Gastroesophageal sphincter (tissue), 4 donors: ENCODE measurements at places on chromosomes 2 and 18. TPM values are rescaled to one million over a fixed set of nuclear protein-coding genes. Genes with fewer than 3 reads are reported as not detected.
A peak's percentile ranks its signal among the peaks of the same experiment; 100 is the strongest.

APLF gene
- total RNA-seq = 11.5 TPM

LOXHD1 gene
- total RNA-seq = 0.15 TPM

NT5C1B gene
- total RNA-seq = not detected

MATN3 gene
- not detected for total RNA-seq

NGEF gene
- 0.46 TPM for total RNA-seq

TGOLN2 gene
- total RNA-seq = 115 TPM

SERPINB12 gene
- not detected for total RNA-seq

PSMA8 gene
- not detected for total RNA-seq

GYPC gene
- total RNA-seq = 151 TPM

METTL5 gene
- 91.2 TPM for total RNA-seq

COX7A2L gene
- total RNA-seq = 85.3 TPM

CCDC150 gene
- total RNA-seq = not detected

ZNF396 gene
- total RNA-seq = 3.2 TPM

SERPINB10 gene
- total RNA-seq = 2.0 TPM

RGPD3 gene
- total RNA-seq = 0.62 TPM

- peak; percentile 75 for ATAC-seq
Measured at GRCh38 chr2:233469261-233470010, 97.1 kb downstream of the USP40 start.

- no peak for ATAC-seq
Measured at GRCh38 chr18:57696271-57696670, 74.6 kb upstream of the NARS1 start.

DNA sequence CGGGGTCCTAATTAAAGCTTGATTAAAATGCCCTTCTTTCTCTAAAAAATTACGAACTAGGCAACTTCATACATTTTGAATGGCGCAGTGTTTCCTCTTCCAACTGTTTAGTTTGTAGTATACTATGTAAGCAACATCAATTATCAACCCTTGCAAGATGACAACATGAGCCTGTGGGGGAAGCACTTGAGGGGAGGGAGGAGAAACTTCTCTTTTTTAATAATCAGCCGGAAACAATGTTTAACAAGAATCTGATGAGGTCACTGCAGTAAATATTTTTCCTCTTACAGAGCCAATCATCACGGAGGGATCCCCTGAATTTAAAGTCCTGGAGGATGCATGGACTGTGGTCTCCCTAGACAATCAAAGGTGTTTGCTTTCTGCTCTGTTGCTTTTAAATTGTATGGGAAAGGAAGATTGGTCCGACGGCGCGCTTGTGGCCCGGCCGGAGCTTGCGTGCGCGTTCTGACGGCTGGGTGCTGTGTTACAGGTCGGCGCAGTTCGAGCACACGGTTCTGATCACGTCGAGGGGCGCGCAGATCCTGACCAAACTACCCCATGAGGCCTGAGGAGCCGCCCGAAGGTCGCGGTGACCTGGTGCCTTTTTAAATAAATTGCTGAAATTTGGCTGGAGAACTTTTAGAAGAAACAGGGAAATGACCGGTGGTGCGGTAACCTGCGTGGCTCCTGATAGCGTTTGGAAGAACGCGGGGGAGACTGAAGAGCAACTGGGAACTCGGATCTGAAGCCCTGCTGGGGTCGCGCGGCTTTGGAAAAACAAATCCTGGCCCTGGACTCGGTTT lies 5.3 kb upstream of the DLX1 start:
- no peak for ATAC-seq

- no peak for ATAC-seq
Measured at GRCh38 chr2:111149882-111150455, 29.3 kb downstream of the BCL2L11 start.

GRCh38 chr2:124822516-124822915 lies 797.4 kb downstream of the CNTNAP5 start:
- ATAC-seq = no peak

- no peak for ATAC-seq
Measured at GRCh38 chr2:28588292-28588670, 92.4 kb downstream of the PLB1 start.

DNA sequence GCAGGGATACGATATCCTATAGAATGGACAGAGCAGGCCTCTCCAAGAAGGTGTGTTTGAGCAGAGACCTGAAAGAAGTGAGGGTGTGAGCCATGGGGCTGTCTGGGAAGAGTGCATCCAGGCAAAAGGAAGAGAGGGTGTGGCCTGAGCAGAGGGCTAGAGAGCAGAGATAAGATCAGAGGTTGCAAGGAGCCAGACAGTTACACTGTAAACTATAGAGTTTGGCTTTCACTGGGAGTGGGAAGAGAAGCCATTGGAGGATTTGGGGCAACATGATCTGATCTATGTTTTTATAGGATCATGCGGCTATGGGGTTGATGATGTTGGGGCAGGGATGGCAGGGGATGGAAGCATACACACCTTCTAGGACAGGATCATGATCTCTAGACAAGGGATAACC lies 124.1 kb upstream of the MAP3K20 start:
- no peak for ATAC-seq

- no peak for ATAC-seq
Measured at GRCh38 chr2:226973816-226974215, 138.0 kb downstream of the RHBDD1 start.

DNA sequence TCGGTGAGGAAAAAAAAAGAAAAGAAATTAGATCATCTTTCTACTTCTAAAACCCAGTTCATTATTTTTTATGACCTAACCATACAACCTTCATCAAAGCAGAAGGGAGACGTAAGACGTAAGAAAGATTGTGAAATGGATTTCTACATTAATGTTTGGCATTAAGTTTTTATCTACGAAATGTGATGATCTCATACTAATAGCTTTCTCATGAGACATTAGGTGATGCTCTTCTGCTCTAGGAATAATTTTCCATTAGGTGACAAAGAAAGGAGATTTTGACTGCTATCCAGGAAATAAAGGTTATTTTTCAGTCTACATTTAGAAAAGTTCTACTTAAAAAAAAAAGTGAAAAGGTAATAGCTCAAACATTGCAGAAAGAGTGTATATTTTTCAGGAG lies 748.6 kb downstream of the ERBB4 start:
- no peak for ATAC-seq

GRCh38 chr2:54444503-54444902 lies 11.6 kb upstream of the SPTBN1 start:
- ATAC-seq = no peak

DNA sequence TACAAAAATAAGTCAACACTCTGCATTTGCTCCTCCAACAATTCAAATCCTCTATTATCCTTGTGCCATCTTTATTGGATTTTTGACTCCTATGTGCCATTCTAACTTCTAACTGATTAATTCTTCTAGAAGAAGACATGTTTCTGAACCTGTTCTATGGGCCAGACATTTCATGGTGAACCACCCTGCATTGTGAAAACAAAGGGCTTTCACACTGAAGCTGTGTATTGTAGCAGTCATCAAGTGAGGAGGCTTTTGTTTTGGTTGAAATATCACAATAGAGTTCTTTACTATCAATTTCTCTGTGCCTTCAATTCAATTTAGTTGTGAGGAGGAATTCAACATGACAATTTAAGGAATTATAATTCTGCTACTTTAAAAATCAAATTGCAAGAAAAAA lies 357.9 kb downstream of the PLCL1 start:
- ATAC-seq = no peak

DNA sequence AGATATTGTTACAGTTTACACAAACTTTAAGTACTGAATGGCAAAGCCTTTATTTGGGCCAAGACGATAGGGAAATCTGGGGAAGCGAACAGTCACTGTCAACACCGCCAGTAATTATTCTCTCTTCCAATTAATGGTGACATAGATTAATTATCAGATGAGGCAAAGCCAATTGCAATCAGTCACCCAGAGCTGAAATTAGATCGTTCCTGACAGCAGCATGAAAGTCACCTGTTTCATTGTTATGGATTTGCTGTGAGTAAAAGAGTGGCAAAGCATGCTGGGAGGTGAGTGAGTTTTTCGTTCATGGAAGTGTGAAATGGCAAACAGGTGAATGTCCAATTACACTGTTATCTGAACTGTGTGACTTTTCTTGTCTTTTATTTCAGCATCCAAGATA lies 164.8 kb upstream of the KLHL14 start:
- no peak for ATAC-seq

DNA sequence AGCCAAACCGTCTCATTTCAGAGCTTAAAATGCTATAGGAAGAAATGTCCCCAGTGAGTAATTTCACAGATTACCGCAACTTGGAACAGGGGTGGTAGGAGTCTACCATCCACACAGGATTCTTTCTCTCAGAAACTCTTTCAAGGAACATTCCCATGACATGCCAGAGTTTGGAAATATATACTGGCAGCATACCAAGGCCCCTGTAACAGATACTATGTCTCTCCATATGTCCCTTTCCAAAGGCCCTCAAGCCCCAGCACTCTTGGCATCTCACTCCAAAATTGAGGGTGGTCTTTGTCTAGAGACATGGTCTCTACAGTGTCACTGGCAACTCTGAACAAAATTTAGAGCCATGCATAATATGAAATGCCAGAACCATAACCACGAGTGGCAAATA lies 11.0 kb downstream of the FIGLA start:
- ATAC-seq = no peak

DNA sequence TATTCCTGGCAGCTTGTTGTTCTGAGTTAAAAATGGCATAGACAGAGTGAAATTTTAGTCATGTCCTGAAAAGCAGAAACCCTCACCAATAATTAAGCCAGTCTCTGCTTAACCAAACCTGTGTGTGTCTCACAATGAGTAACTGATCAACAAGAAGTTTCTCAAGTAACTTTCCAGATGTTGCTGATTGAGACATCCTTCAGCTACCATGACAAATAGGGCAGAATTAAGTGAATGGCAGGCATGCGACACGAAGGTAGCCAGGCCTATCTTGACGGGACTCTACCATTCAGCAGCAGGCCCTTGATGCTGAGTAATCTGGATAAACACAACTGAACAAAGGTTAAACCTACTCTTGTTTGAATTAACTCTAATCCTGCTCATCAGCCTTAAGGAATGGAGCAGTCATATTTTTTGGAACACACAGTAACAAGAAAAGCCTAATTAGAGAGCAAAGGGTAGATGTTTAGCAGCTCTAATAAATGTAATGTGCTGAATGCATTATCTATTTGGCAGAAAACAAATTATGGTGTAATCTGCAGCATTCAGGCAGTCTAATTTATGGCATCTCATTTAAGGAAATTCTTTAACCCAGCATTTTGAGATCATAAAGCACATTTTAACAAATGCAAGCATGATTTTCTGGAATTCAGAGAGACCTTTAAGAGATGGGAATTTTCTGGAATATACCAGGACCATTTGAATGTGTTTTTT lies 159.5 kb upstream of the EPHA4 start:
- ATAC-seq = no peak

DNA sequence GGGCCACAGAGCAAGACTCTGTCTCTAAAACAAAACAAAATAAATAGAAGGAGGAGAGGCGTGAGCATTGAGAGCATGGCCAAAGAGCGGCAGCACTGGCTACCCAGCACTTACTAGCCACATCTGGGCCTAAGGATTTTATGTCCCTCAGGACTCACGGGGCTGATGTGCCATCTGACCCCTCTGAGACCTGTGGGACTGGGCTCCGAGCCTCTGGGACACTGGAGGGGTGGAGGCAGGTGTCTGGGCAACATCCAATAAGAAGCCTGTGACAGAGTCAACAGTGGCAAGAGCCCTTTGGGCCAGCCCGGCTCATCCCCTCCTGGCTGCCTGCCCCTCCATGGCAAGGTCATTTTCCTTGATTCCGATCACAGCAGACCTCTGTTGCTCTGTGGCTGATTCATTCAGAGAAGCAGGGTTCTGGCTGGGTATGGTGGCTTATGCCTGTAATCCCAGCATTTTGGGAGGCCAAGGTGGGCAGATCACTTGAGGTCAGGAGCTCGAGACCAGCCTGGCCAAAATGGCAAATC lies 60.7 kb downstream of the RRM2 start:
- no peak for ATAC-seq

- no peak for ATAC-seq
Measured at GRCh38 chr2:12728221-12728777, 11.6 kb downstream of the TRIB2 start.

- ATAC-seq = peak; percentile 31
Measured at GRCh38 chr2:42567806-42568400, 529 bp upstream of the MTA3 start.

GRCh38 chr2:222671259-222672067 lies at the start of gene MOGAT1:
MOGAT1 (plus strand) TSS chr2:222671658; CDS start chr2:222671786, 128 bp downstream.
- peak; percentile 66 for ATAC-seq

- ATAC-seq = no peak
Measured at GRCh38 chr18:22505141-22505591, 87.5 kb upstream of the CTAGE1 start.

- ATAC-seq = no peak
Measured at GRCh38 chr2:180571559-180571958, 408.8 kb upstream of the UBE2E3 start.

DNA sequence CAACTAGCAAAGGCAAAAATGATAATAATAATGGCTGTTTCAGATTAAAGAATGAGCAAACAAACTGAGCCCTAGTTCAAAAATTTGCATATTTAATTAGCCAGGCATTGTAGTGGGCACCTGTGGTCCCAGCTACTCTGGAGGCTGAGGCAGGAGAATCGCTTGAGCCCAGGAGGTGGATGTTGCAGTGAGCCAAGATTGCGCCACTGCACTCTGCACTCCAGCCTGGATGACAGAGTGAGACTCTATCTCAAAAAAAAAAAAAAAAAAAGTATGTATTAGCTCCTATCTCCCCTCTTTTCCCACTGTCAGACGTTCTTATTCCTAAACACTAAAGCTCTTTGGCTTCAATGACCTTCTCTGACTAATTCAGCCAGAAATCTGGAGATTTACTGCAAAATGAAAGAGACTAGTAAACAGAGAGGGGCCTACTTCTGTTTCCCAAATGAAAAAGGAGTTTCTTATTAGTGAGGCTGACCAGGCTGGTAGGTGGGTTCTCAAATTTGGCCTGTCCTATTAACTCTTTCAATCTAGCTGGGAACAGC lies 3.9 kb upstream of the SRBD1 start:
- ATAC-seq = no peak

DNA sequence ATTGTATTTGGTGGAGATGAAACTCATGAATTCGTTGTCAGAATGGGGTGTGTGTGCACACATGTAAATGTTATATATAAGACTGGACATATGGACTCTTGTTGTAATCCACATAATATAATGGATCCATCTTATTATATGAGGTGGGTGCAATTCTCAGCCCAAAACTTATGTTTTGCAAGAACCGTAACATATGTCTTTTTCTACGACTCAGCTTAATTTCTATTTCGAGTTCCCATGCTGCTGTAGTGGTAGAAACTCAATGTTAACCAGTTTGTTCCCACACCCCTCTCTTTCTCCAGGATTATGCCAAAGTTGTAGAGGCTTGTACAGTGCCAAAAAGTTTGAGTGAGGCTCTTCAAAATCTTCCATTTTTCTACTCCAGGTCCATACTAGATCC lies 112.5 kb upstream of the SPOPL start:
- ATAC-seq = no peak

DNA sequence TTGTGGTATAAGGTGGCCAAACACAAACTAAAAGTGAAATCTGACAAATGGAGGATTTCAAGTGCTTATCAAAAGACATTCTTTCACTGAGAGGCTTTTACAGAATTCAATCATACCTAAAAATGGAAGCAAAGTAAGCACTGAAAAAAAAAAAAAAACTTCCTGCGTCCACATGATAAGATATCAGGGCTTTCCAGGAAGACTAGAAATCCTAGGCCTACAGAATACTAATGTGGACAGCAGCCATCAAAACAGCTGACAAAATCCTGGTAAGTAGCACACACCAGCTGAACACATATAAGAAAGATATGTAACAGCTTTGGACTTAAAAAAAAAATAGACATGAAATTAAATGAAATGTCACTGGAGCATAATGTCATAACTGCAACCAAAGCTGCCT lies 178.2 kb downstream of the SUCLG1 start:
- no peak for ATAC-seq
